Memory B cell (primary cell): ENCODE measurements at places on chromosomes 3 and 15.

GRCh38 chr15:23750776-23751175 is 63.7 kb upstream of the NDN start:
- DNase-seq = no peak

DNA sequence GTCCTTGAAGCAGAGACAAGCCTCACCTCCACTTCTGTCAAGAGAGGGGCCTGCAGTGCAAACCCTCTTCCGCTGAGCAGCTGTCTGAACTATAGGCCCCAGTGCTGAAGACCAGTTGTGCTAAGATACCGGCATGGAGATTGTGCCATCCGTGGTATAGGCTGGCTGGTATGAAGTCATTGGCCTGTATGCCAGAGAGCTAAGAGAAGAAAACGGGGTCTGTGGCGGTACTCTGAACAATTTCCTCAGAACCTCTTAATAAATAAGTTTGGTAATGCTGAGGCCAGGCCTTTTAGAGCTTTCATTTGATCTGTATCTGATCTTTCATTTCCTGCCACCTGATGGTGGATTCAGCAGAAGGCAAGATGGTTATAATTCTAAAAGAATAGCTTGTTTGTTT is 123.0 kb downstream of the LRIG1 start:
- no peak for DNase-seq

- DNase-seq = no peak
Measured at GRCh38 chr3:193942516-193943055, 193.4 kb upstream of the HES1 start.

DNA sequence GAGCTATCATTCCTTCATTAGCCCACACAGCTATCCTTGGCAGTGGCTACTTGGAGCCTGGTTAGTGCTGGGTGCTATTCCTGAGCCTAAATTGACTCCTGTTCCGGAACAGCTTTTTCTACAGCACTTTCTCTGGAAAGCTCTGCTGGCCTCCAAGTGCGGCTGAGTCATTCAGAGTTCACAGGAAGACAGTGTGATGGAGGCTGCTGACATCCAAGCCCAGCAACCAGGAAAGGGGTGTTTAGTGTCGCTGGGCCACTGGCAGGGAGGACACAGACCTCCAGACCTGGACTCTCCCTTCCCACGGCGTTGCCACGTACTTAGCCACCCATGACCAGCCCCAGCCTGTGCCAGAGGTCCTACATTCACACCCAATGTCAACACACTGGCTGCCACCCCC is 28.7 kb downstream of the CACNA2D2 start:
- no peak for DNase-seq

DNA sequence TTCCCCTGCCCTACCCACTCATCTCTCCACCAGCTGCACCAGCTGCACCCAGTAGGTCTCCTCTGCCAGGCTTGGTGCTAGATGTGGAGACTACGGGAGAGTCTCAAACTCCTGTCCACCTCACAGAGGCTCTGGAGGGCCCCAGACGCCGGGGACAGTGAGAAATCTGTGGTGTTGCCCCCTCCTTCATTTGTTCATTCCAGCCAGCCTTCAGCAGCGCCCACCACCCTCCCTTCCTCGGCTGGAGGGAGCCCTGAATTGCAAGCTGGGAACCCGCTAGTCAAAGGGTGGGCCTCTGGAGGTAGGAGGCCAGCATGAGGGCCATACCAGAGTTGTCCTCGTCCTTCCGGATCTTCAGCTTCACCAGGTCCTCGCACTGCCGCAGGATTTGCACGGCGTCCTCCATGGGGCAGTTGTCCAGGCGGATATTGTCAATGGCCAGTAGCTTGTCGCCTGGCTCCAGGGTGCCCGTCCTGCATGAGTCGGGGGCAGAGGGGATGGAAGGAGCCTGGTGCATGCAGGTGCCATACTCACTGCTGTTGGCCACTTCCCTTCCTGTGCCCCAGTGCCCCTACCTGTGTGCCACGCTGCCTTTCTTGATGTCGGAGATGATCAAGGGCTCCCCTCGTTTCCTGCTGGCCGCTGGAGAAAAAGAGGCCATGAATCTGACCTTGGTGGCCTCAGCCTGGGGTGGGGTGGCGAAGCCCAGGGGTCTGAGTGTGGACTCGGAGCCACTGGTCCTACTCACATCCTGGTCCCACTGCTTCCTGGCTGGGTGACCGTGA is 29.1 kb downstream of the GRIP2 start:
- no peak for DNase-seq

DNA sequence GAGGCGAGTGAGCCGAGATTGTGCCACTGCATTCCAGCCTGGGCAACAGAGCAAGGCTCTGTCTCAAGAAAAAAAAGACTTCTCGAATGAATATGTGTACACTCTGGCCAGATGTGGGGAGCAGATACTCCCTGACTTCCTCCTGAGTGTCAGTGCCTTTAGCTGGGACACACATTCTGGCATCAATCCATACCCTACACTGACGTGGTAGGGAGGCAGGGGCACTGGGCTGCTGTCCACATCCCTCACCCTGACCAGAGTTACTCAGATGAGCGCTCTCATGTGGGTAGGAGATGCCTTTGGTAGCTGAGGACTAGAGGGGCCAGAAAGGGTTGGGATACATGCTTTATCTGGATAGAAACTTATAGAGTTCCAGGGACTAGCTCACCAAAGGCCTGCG is 15.6 kb downstream of the LIMD1 start:
- no peak for DNase-seq

- DNase-seq = no peak
Measured at GRCh38 chr15:60126661-60127060, 122.5 kb downstream of the FOXB1 start.

DNA sequence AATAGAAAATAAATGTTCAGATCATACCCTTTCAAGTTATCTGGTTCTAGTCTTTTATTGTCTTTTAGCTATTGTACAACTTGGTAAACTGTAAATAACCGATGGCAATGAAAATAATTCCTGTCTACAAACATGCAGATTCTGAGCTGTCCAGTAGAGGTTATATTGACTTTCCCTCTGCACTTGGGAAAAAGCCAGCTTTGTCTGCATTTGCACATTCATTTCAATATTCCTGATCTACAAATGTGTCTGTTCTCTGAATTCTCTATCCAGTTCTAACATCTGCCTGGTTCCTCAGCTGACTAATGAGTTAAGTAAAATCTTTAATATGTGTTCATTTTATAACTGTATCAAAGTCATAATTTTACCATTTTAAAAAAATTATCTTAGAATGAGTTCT is 408.5 kb downstream of the ERC2 start:
- DNase-seq = no peak

GRCh38 chr3:14594234-14594633 is 54.1 kb upstream of the GRIP2 start:
- DNase-seq = no peak

DNA sequence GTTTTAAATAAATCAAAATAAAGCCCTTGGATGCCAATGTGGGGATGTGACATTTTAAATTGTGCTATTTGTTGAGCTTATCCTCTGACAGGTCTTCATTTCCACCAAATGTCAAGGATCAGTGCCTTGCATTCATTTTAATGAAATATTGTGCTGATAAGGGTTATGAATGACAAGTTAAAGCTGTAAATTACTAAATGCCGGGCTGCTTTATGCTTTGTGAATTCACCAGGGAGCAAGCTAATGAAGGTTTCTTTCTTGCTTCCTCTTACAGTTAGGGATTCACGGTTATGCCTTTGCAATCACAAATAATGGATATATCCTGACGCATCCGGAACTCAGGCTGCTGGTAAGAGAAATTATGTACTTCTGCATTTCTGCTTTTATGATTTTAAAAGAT is 81.7 kb downstream of the LRTM1 start:
- DNase-seq = no peak

- DNase-seq = no peak
Measured at GRCh38 chr3:37395286-37395685, 220.9 kb upstream of the LRRFIP2 start.

- no peak for DNase-seq
Measured at GRCh38 chr3:17081520-17081919, 196.8 kb downstream of the PLCL2 start.

DNA sequence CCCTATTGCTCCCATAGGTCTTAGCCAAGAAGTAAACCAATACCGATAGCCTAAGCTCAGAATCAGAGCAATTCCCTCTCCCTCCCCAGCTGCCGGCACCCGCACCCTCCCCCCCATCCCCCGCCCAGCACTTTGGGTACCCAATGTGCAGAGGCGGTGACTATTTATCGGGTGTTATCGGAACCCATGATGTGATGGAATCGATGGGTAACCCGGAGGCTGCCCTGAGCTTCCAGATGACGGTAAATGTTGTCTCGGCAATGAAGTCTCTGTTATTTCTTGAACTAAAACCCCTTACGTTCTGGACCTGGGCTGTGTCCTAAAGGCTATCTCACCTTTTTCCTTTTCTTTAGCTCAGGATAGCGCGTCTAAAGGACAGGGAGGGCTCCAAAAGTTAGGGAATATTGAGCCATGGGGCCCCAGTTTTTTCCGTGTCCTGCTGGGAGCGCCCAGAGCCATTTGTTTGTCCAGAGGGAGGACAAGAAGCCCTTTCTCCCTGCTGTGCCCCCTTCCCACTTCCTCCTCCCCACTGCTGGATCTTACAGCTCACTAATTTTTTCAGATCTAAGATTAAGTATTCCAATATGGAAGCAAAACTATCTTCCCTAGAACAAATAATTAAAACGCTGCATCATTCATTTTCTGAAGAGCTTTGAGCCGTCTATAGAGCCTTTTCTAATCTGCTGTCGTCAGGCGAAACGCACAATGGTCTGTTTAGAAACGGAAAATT is 1.5 kb downstream of the SLITRK3 start:
- DNase-seq = no peak

DNA sequence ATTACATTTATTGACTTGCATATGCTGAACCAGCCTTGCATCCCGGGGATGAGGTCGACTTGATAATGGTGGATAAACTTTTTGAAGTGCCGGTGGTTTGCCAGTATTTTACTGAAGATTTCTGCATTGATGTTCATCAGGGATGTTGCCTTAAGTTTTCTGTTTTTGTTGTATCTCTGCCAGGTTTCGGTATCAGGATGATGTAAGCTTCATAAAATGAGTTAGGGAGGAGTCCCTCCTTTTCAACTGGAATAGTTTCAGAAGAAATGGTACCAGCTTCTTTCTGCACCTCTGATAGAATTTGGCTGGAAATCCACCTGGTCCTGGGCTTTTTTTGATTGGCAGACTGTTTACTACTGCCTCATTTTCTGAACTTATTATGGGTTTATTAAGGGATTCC is 250.8 kb downstream of the TBC1D5 start:
- DNase-seq = no peak

DNA sequence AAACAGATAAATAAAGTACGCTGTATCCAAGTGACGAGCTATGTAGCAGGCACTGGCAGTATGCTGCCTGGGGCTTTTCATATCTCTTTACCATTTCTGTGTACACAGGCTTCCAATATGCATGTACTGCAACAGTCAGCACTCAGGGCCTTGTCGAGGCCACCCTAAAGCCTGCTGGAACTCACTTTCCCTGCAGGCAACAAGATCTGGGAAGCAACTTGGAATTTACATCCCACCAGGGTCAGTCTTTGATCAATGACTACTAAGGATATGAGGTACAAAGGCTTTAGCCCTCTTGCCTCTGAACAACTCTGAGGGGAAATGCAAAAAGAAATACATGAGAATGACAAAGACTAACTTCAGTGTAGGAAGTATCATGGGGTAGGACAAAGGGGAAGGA is 101.8 kb upstream of the ARL6 start:
- DNase-seq = no peak

GRCh38 chr3:43859766-43860165 is 169.0 kb downstream of the ABHD5 start:
- no peak for DNase-seq

GRCh38 chr3:134903837-134904236 is 108.8 kb downstream of the EPHB1 start:
- no peak for DNase-seq

GRCh38 chr3:171556574-171557145 is 96.5 kb upstream of the TNIK start:
- no peak for DNase-seq

DNA sequence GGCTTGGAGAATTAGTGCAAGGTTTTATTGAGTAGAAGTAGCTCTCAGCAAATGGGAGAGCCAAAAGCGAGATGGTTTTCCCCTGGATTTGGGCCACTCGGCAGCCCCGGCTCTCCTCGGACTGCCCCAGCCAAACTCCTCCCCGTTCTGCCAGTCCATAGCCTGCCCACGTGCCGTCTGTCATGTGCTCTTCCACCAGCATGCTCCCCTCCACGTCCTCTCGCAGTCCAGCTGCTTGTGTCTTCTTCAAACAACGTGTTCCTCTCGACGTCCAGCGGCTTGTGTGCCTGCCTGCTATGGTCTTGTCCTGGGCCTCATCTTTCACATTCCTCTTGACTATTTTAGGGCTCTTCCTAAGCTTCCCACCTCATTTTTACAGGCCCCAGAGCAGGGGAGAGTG is 16.7 kb upstream of the SECISBP2L start:
- DNase-seq = no peak

DNA sequence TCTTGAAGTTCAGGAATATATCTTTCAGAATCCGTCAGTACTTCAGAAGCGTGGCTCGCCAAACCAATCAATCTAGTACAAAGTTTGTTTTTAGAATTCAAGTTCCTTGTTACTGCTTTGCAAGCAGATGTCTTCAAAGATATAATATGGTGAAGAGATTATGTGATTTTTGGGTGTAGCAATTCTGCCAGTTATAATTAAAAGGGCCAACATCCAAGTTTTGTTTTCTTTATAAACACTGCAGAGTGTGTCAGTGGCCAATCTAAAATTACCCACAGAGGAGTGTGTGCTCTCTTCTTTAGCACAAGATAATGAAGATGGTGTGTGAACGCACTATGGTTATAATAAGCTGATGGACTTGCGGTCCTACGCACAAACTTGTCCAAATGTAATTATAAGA is 493.6 kb upstream of the MDFIC2 start:
- DNase-seq = no peak

- DNase-seq = no peak
Measured at GRCh38 chr15:69439623-69440022, 13.0 kb upstream of the RPLP1 start.

- no peak for DNase-seq
Measured at GRCh38 chr3:52786330-52787215, 8.0 kb upstream of the ITIH3 start.

DNA sequence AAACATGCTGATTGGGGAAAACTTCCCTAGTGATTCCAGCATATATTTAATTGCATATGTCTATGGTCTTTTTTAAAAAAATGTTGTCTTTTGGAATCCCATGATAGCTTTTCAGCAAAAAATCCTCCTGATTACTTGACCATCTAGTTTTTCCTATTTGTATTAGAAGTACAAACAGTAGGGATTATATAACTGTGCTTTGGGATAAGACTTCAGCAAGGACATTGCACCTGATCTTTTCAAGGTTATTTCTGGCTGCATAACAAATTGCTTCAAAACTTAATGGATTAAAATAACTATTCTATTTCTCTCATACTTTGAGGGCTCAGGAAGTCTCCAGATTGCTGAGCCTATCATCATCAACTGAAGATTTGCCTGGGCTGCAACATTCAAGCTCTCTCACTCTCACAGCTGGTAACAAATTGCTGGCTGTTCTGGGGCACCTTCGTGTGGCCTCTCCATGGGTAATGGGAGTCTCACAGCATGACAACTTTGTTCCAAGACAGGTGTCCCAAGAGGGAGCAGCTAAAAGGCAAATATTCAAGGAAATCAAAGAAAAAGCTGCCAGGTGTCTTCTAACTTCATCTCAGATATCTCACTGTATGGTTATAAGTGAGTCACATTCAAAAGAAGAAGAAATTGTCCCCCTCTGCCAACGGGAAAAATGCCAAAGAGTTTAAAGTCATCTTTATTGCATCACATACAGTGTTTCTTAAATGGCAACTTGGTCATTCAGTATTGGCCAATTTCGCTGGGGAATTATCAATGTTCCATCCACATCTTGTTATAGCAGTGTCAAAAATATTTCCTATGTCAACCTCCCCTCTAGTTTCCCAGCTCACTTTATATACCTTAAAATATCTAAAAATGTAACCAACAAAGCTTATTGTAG is 644.5 kb upstream of the GRM7 start:
- DNase-seq = no peak
